ENCODE measurements at places on chromosomes 12 and 14. TPM values are rescaled to one million over a fixed set of nuclear protein-coding genes. Genes with fewer than 3 reads are reported as not detected.

SLC5A8 gene
- total RNA-seq, result 2.2 TPM

KRT83 gene
- total RNA-seq, result not detected

PLCZ1 gene
- total RNA-seq, result 0.25 TPM

LHX5 gene
- under 0.01 TPM for total RNA-seq

TNS2 gene
- total RNA-seq, result 13.5 TPM

OTUB2 gene
- 5.2 TPM for total RNA-seq

PKP2 gene
- total RNA-seq, result 6.4 TPM

NEUROD4 gene
- 0.98 TPM for total RNA-seq

ZFHX2 gene
- 1.5 TPM for total RNA-seq

PTCSC3 gene
- total RNA-seq, result not detected

Data from temporal lobe (tissue), 4 donors.